ENCODE measurements at places on chromosomes 5 and 9.
A peak's percentile ranks its signal among the peaks of the same experiment; 100 is the strongest.

GRCh38 chr9:123550797-123551196 is 194.8 kb downstream of the CRB2 start:
- DNase-seq, result no peak

GRCh38 chr9:99197987-99198386 is 23.8 kb downstream of the ALG2 start:
- DNase-seq, result no peak

DNA sequence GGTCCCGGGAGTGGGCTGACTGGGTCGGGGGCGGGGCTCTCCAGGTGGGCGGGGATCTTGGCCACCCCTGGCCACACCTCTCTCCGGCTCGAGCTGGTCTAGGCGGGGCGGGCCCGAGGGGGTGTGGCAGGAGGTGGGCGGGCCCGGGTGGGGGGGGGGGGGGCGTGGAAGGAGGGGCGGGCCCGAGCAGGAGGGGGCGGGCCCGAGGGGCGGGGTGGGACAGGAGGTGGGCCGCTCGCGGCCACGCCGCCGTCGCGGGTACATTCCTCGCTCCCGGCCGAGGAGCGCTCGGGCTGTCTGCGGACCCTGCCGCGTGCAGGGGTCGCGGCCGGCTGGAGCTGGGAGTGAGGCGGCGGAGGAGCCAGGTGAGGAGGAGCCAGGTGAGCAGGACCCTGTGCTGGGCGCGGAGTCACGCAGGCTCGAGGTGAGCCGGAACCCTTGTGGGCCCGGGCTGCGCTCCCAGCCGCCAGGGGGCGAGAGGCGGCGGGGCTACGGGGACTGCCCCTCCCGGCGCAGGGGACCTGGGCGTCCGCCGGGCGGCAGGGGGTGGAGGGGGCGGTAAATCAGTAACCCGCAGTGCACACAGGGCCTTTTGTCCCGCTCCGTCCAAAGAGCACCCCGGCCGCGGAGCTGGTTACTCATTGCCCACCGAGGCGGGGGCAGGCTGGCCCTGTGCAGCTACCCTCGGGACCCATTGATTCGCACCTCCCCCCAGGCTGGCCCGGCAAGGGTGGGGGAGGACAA is at the start of gene FGFR4:
TSS of gene FGFR4 (plus strand) at position 262 of the 744 bp plus-strand sequence. CDS start 2,688 bp downstream, outside the sequence.
- DNase-seq, result no peak

GRCh38 chr9:14471041-14471440 is 157.1 kb upstream of the NFIB start:
- no peak for DNase-seq

DNA sequence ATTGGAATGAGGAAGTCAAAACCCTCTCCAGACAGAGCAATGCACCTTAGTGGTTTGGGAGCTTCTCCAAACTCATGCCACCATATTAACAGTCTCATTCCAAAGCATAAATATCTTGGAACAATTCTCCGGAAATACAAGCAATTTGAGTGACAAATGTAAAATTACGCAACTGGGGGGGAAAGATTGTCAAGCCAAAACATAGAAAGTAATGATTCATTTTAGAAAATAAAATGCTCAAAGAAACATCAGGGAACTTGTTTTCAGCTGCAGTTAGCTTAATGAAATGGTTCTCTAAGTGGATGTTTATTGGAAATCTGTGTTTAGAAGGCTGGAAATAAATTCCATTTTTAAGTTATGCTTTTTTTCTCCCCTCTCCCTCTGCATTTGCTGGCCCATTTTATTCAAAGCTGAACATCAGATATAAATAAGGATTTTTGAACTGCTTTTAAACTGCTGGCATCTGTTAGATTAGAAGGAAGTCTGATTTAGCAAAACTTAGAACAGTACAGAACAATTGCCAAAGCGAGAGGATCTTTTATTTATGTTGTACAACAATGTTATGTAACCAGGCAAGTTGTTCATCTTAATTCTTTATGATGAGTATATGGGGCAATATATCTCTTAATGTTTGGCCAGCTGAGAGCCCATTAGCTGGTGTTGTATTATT is 551.9 kb downstream of the PRELID2 start:
- no peak for DNase-seq

DNA sequence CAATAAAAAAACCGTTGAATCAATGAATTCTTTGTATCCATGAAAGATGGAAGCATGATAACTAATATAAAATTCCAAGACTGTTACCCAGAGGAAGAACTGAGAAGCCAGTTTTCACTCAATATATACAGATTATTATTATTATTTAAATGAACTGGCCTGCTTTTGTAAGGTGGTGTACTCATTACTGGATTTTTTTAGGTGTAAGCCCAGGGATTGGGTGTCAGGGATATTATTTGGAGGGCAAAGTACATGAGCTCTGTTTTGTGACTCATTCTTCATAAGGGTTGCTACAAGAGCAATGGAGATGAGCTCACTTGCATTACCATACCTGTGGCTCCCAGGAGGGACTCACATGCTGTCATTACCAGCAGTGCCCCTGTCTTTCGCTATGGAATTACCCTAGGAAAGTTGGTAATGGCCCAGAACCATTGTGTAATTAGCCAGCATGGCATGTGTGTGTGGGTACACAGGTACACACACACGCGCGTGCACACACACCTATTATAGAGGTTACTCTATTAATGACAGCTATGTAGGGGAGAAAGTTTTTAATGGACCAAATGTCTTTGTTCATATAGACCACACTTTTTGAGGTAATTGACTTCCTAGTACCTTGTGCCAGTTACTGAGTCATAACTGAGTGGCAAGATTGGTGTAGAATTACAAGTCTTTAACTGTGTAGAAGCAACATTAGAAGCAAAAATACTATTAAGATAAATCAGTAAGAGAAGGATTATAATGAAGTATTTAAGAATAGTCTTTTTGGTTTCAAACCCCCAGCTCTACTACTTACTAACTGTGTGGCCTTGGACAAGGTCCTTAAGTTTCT is 143.4 kb downstream of the GDNF start:
- no peak for DNase-seq

GRCh38 chr5:165057145-165057544 is 1551.7 kb downstream of the MAT2B start:
- no peak for DNase-seq

GRCh38 chr9:129222819-129223218 is 44.8 kb upstream of the IER5L start:
- DNase-seq, result no peak

DNA sequence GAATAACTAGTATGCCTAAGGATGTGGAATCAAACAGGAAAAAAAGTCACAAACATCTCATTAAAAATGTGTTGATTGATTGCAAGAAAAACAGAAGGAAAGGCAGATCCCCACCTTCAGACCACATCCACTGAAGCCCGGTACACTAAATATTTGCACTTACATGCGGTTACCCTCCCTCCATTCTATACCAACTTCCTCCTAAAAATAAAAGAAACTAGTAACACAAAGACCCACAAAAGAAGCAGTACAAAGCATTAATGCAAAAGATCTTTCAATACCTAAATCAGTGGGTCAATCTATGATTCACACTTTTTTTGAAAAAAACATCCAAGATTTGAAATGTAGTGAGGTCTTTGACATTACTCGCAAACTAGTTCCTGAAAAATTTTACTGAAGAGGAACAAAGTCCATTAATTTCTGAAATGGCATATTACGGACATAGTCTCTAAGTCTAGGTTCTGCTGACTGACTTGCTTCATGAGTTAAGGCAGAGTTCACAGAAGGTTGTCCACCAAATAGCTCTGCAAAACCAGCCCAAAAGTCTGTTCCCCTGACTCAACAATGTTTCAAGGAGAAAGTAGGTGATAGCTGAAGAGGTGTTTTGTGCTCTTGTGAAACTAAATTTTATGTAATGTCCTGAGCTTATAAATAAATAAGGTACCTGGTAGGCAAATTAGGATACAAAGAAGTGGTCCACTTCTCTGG is 100.7 kb downstream of the PAM start:
- DNase-seq, result no peak

DNA sequence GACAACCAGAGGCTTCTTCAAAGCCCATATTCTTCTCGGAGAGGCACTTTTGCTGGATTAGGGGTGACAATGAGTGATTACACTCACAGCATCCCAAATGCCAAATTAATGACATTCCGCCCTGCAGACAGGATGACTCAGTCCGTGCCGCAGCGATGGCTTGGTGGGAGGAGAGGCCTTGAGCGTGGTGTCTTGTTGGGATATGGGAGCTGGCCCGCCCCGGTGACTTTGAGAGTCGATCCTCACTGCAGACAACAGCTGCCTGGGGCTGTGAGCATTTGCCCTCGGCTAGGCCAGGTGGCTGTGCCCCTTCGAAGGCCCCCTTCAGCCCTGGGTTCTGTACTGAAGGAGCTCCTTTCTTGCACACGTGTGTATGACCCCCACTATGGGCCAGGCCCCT is 29.8 kb downstream of the OLFM1 start:
- no peak for DNase-seq

DNA sequence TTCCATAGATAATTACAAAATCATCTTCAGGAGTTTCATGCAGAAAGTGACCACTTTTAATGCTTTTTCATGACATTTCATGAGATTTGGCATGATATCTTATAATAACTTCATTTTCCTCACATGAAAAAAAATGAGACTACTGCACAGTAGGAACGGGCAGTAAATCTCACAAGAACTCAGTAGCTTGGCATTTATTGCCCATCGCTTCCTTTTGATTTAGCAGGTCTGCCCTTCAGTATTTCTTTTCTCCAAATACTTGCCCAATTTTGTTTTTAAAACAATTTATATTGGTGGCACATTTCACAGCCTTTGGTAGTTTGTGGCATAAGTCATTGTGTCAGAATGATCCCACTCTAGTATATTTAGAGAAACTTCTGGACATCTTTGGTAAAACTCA is 711.8 kb upstream of the CHD1 start:
- no peak for DNase-seq

GRCh38 chr5:143986516-143987212 is 174.7 kb downstream of the HMHB1 start:
- DNase-seq, result peak; percentile 47

DNA sequence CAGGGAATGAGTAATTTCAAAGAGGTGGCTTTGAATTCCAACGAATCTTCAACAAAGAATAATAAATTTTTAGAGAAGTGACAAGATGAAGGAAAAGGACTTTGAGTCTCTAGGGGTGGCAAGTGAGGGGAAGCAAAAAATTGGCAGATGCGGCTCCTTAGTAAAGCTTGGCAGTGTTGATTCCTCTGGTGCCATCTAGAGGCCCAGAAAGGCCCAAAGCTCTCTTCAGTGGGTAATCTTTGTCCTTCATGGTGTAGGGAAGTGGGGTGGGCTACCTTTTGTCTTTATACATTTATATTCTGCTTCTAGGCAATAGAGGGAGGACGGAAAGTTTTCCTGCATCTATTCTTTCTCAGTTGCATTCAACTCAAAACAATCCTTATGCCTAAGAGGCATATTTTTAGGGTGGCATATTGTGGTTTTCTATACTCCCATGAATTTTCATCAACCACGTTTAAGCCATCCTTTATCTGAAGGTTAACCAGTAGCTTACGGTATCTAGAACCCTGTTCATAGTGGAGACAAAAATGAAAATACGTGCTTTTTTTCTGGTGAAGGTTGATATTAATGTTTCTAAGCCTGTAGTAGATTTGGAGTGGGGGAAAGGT is 17.5 kb upstream of the ROPN1L start:
- no peak for DNase-seq

GRCh38 chr5:136957428-136957827 is 541.7 kb downstream of the SPOCK1 start:
- no peak for DNase-seq

DNA sequence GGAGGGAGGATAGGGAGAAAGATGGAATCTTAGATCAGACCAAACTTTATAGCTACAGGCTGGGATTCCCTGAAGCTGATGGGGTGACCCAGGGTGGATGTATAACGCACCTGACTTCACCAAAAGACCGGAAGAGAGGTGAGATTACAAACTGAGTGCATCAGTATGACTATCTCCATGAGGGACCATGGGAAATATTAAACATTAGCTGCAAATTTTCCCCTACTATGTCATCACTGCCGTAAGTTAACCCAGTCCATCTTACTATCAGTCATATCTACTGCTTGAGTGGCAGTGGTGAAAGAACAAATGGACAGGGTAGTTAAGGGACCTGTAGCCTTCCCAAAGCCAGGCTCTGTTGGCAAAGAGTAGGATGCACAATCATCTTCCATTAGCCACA is 368.3 kb downstream of the EFNA5 start:
- DNase-seq, result no peak

GRCh38 chr5:171315386-171315891 is 6.4 kb downstream of the TLX3 start:
- DNase-seq, result no peak

GRCh38 chr9:69474821-69475220 is 149.8 kb downstream of the ENTREP1 start:
- DNase-seq, result no peak

GRCh38 chr5:137612576-137612975 is 113.5 kb upstream of the SPOCK1 start:
- no peak for DNase-seq

DNA sequence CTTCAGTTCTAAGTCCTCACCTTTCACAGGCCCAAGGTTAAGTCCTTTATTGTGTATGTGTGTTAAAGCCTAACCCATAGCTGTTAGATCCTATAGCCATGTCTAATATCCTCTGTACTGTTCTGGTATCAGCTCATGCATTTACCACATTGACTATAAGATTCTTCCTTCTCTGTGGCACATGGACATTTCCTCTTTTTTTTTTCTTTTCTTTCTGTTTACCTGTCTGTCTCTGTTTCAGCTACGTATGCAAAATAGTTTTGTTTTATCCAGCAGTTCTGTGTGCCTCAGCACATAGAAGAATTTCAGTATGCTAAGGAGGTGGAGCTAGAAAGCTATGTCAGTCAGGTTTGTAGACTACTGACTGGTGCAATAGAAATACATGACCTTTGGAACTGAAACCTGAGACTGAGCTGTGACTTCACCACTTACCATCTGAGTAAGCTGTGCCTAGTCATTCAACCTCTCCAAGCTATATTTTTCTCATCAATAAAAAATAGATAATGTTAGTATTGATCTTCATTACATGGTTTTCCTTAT is 155.6 kb upstream of the VLDLR start:
- DNase-seq, result no peak

GRCh38 chr5:91384671-91385430 is 1.7 kb upstream of the ARRDC3 start:
- DNase-seq, result peak; percentile 83

DNA sequence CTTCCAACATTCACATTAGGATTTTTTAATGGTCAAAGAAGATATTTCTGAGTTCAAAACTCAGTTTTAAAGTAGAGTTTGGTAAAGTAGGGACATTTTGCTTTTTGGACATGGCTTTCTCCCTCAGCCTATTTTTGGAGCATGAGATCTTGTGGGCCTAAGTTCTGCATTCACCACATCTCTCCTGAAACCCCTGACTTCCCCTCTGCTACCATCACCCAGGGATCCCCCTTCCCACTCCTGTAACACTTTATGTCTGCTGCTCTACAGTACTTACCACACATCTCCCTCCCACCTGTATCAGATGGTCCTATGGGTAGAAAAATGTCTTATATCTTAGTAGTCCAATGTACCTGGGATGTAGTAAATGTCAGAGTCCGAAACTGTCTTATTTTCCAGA is 48.2 kb upstream of the JAK2 start:
- DNase-seq, result no peak

Data from AG09309 (cell line).